Dermis lymphatic vessel endothelial cell (primary cell): ENCODE measurements at places on chromosomes 2 and 18. TPM values are rescaled to one million over a fixed set of nuclear protein-coding genes. Genes with fewer than 3 reads are reported as not detected.

The EFR3B gene
- total RNA-seq: 0.26 and 0.54 TPM in 2 replicates

The OTOF gene
- 2.5 and 45.7 TPM in 2 replicates for total RNA-seq

The PKDCC gene
- total RNA-seq: 4.4 and 6.3 TPM in 2 replicates

The ZNF513 gene
- 6.4 and 6.8 TPM in 2 replicates for total RNA-seq

The HJURP gene
- total RNA-seq: 2.1 and 2.3 TPM in 2 replicates

The UCN gene
- 0.22 and 0.34 TPM in 2 replicates for total RNA-seq

The CAPN10 gene
- 23.2 and 26.7 TPM in 2 replicates for total RNA-seq

The RFX8 gene
- 0.11 and 0.17 TPM in 2 replicates for total RNA-seq

The MC2R gene
- total RNA-seq: not detected in 2 replicates

The IL18R1 gene
- under 0.01 and 0.43 TPM in 2 replicates for total RNA-seq

The RAB17 gene
- total RNA-seq: 11.9 and 17.8 TPM in 2 replicates
